ENCODE measurements at places on chromosomes 2 and 18.
A peak's percentile ranks its signal among the peaks of the same experiment; 100 is the strongest.

DNA sequence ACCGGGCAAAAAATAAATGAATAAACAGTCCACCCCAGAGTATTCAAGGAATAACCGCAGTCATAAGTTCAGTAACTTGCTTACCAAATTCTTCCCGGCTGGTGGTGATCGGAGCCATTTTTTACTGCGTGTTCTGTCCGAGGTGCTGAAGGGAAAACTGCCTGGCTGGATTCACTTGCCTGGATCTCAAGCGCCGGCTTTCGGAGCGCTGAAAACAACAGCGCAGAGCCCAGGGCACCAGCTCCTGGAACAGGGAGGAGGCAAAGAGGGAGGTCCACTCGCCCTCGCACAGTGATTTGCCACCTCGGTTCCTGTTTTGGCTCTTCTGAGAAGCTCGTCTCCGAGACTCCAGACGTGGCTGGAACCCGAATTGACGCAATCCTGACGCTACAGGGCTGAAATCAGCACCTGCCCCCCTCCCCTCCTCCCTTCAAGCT, at the start of gene SYT4:
Gene SYT4, minus strand, starts transcription at position 327 of the 437 bp plus-strand sequence. Its CDS starts 209 bp downstream, at position 118.
- peak; percentile 77 for DNase-seq

DNA sequence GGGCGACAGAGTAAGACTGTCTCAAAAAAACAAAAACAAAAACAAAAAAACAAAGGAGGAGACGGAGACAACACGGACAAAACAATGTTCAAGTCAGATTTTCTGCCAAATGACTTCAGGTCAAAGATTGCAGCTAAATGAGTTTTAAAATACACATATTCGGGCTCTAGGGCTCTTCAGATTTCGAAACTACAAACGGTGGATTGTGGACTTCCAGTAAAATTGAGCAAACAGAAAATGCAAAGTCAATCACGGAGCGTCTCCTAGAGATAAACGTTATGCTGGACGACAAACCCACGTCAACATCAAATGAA, 558 bp downstream of the MRPS5 start:
- no peak for DNase-seq

DNA sequence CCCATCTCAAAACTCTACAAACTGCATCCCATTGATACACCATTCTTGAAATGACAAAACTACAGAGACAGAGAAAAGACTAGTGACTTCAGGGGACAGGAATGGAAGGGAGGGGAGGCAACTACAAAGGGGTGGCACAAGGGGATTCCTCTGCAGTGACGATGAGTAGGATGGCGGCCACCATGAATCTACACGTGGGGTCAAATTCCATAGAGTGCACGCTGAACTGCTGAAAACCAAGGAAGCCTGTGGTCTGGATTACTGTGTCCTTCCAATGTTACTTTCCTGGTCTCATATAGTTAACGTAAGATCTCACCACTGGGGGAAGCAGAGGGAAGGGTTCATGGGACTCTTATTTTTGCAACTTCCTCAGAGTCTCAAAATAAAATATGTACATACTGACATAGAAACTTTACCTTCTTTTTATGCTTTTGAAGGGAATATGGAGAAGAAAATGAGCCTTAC, 23.6 kb downstream of the COX7A2L start:
- no peak for DNase-seq

- DNase-seq: no peak
Measured at GRCh38 chr2:177262958-177263450, 1.5 kb downstream of the NFE2L2 start.

DNA sequence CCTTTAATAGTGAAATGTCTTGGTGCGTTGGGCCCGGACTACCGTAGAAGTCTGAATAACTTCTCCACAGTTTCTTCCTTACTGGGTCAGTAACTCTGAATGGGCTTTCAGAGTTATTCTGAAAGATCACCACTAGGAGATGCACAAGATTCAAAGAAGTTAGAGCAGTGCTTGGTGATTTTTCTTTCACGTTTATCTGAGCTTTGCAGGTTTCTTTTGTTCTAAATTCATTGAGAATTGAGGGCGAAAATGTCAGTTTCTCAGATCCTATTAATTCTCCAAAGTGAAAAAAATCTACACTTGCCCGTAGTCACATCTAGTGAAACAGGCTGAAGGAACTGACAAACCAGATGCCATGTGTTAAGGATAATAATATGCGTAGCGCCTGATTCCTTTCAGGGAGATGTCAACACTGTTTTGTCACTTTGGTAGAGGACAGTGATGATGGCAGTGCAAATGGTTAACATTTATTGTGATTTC, 70.1 kb downstream of the QPCT start:
- no peak for DNase-seq

- DNase-seq: no peak
Measured at GRCh38 chr2:174704642-174705041, 59.6 kb downstream of the CHRNA1 start.

GRCh38 chr2:228541789-228542188, 360.3 kb upstream of the SPHKAP start:
- no peak for DNase-seq

GRCh38 chr2:235864733-235865515, 303.3 kb downstream of the GBX2 start:
- DNase-seq: no peak

DNA sequence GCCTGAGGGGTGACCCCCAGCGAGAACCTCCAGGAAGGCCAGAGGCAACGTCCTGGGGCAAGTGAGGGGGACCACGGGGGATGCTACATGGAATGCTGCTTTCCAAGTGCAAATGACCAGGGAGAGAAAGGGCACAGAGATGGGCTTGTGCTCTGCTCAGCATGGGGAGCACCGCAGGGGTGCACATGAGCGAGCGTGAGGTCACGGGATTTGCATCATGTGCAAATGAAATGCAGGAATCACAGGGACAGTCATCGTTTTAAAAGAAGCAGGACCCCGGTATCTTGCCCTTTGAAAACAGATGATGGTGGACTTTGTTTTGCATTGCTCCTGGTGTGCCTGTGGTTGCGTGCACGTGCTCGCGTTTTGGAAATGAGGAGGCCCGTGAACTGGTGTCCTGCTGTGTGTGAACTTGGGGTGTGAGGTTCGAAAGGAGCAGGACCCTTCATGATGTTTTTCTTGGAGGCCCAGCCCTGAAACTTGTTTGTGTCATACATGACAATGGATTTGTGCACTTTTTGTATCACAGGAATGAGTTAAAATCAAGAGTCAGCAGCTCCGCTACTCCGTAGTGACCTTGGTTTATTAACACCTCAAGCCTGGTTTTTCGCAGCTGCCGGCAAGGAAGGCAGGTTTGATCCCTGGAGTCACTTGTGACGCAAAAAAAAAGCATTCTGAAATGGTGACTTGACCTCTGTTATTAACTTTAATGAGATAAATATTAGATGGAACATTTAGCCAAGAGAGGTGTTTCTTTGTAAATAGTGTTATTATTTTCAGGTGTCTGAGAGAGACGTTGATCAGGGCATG, 234.5 kb downstream of the LDLRAD4 start:
- DNase-seq: no peak

DNA sequence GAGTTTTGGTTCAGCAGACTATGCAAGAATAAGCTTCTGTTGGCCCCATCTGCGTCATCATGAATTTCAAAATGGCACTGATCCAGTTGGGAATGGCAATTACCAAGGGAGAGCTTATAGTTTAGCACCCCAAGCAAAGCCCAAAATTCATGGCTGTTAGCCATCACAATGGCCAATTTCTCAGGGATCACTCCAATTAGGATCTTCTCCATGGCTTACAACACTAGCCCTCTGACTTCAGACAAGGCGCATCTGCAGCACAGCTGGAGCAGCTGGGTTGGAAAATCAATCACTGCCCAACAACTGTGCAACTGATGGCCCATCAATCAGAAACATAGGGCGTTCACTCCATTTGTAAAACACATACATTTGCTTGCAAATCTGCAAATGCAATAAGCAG, 273.6 kb downstream of the SRBD1 start:
- DNase-seq: no peak

- no peak for DNase-seq
Measured at GRCh38 chr2:160252278-160252887, 52.3 kb upstream of the ITGB6 start.

GRCh38 chr2:170869461-170869860, 52.8 kb downstream of the GAD1 start:
- DNase-seq: no peak

- DNase-seq: peak; percentile 24
Measured at GRCh38 chr2:149715005-149715592, 127.5 kb upstream of the MMADHC start.

DNA sequence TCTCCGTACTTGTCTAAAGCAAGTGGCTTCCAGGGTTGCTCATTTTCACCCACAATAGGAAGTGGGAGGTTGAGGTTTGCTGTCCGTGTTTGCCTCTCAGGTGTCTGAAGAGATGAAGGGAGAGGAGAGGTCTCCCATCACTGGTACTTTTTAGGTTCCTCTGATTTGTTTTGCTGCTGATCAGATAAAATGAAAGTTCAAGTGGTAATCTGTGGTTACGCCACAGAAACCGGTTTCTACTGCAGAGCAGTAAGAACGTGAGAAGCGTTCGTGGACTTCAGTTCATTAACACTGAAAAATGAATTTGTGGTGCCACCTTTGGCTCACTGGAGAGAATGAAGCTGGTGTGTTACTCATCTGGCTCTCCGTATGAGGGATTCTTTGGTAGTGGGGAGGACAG, 118.2 kb downstream of the GBX2 start:
- no peak for DNase-seq

GRCh38 chr18:55088561-55088960, 129.3 kb upstream of the CCDC68 start:
- DNase-seq: no peak

DNA sequence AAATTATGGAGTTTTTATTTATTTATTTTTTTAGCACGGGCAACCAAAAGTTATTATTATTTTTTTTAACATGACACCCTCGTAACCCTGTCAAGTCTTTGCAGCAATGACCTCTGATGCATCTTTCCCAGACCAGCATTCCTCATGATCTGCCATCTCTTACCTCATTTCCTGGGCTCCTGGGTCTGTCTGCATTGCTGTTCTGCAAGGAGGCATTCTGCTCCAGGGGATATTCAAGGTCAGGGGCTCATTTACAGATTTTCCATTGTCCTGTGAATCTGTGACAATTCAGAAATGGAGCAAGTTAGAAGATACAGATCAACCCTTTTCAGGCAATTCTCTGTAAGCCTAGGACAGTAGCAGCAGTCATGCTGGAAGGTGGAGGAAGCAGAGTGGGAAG, 43.0 kb downstream of the NGEF start:
- DNase-seq: no peak

GRCh38 chr2:174210862-174211261, 37.5 kb downstream of the OLA1 start:
- peak; percentile 14 for DNase-seq

DNA sequence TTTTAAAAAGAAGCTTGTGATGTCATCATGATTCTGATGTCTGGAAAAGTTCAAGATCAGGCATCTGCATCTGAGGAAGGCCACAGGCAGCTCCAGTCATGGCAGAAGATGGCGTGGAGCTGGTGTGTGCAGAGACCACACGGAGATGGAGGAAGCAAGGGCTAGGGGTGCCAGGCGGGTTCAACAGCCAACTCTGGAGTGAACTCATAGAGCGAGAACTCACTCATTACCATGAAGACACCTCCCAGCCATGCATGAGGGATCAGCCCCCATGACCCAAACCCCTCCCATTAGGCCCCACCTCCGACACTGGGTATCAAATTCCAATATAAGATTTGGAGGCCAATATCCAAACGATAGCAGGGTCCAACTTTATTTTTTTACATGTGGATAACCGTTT, 61.6 kb downstream of the KCNG2 start:
- no peak for DNase-seq

- no peak for DNase-seq
Measured at GRCh38 chr18:23536204-23536603, 32.9 kb downstream of the RMC1 start.

- DNase-seq: no peak
Measured at GRCh38 chr2:172429301-172429968, 2.0 kb downstream of the ITGA6 start.

DNA sequence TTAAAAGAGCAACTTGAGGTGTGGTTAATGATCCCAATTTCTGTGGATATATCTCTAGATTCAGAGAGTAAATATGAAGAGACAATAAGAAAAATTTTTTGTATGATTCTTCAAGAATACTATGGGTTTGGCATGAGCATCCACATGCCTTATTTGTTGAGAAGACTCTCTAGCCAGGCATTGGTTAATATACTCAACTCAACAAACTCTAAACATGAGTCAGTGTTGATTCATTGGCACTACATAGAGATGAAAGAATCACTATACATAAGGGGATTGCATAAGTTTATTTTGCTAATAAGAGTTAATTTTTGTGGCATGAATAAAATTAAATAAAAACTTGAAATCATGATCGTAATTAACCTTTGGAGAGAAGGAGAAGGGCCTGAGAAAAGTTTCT, 930.2 kb upstream of the LRRTM1 start:
- no peak for DNase-seq

GRCh38 chr2:195674491-195675221, 17.6 kb downstream of the SLC39A10 start:
- no peak for DNase-seq

GRCh38 chr18:62802523-62802922, 87.2 kb downstream of the PHLPP1 start:
- no peak for DNase-seq

GRCh38 chr18:49878567-49879270, 65.4 kb upstream of the ACAA2 start:
- DNase-seq: no peak

DNA sequence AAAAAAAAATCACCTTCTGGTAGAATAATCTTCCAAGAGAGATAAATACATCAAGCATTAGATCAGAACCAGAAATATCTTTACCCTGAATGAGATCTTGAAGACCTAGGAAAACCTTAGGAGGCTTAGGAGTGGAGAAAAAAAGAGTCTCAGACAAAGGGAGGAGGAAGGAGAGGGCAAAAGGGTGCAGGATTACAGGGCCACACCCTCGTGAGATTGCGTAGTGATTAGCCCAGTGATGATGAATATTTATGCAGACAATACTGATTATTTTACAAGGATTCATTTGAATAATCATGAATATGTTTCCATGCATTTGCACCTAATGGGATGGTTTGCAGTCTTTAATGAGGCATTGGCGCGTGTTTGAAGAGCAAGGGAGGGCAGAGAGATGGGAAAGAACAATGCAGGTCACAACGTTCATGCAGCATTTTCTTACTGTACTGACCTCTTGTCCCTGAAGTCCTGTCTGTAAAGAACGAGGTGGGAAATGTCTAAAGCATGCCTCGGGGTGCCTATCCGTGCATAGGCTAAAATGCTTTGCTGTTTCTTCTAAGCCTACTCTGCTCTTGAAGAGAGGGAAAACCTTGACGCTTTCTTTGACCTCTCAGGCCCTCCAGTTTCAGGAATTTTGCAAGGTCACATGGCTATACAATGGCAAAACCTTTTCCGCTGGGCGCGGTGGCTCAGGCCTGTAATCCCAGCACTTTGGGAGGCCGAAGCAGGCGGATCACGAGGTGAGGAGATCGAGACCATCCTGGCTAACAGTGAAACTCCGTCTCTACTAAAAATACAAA, 18.6 kb upstream of the ZNF532 start:
- no peak for DNase-seq
